ENCODE measurements at places on chromosomes 11 and 22.

DNA sequence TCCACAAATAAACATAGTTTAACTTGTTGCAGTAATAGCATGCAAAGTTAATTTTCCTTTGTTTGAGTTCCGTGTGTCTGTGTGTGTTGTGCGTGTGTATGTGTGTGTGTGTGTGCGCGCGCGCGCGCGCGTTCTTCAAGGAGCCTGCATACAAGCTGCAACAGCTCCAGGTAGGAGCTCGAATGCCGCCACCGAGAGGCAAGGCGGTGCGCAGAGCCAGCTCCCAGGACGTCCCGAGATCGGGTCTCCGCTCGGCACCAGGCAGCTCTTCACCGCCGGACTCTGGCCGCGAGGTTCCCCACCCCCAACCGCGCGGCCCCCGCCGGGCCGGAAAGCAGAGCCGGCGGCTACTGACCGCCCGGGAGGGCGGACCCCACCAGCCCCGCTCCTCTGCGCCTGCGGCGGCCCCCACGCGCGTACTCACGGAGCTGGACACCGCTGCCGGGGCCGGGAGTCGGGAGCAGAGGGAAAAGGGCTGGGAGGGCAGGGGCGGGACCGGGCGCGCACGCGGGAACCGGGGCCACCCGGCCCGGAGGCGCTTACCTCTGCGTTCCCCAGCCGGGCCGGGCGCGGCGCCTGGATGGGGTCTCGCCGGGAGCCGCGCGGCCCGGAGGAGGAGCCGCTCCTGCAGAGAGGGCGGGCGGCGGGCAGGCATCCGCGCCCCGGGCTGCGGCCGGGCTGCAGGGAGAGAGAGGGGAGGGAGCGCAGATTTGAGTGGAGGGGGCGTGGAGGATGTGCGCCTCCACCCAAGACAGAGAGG is 40.4 kb upstream of the AKIP1 start:
- peak; percentile 54 for DNase-seq

- no peak for DNase-seq
Measured at GRCh38 chr11:69213316-69213715, 57.6 kb downstream of the SMIM38 start.

DNA sequence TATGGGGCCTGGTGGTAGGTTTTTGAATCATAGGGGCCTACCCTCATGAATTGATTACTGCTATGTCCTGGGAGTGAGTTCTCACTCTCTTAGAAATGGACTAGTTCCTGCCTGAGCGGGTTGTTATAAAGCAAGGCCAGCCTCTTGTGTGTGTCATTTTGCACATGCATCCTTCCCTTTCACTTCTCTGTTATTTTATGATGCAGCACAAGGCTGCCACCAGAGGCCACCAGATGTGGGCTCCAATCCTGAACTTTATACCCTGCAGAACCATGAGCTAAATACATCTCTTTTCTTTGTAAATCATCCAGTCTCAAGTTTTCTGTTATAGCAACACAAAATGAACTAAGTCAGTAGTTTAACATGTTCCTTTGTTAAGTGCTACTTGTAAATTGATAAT is 251.4 kb downstream of the BLID start:
- DNase-seq: peak; percentile 26

- no peak for DNase-seq
Measured at GRCh38 chr11:126124231-126124661, 61.6 kb upstream of the CDON start.

- no peak for DNase-seq
Measured at GRCh38 chr11:117805045-117805444, 8.0 kb upstream of the DSCAML1 start.

All from PC-3 (cell line).